ENCODE measurements at places on chromosomes 11 and 22.

DNA sequence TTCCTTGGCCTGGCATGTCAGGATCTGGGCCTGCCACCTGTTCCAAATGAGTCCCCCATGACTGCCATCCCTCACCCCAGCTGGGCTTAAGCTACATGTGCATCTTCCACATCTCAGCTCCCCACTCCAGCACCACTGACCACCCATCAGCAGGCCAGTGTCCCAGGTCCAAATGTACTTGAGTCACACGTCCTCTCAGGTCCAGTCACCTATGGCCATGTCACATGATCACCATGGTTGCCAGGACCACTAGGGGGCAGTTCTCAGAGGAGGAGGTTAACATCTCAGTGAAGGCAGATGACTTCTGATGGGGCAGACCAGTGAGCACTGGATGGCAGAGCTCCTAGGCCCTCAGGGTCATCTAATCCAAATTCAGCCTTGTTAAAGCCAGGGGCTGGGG is 41.9 kb upstream of the WNT11 start:
- DNase-seq = no peak

DNA sequence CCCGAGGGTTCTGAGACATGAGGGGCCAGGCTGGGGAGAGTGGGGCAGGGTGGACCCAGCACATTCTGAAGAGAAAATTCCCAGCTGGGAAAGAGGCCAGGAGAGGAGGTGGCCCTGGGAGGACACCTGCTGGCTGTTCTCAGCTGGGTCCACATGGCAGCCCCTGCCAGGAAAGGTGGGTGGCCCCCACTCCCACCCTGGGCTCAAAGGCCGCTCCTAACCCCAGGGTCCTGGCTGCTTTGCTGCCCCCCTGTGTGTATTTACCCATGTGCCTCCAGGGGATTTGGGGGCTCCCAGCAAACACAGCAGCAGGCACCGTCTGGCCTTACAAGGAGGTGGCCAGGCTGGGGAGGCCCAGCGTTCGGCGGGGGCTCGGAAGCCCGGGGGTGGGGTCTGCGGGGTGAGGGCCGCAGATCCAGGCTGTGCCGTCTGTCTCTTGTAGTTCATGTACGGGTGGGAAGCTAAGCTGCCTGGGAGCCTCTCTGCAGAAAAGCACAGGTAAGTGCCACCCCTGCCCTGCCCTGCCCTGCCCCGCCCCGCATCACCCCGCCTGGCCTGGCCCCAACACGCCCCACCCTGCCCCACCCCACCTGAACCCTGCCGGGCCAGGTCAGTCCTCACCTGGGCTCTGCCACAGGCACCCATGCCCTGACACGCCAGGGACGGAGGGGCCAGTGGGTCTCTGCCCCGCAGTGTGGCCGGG is 10.6 kb downstream of the MUC5B start:
- DNase-seq = no peak

DNA sequence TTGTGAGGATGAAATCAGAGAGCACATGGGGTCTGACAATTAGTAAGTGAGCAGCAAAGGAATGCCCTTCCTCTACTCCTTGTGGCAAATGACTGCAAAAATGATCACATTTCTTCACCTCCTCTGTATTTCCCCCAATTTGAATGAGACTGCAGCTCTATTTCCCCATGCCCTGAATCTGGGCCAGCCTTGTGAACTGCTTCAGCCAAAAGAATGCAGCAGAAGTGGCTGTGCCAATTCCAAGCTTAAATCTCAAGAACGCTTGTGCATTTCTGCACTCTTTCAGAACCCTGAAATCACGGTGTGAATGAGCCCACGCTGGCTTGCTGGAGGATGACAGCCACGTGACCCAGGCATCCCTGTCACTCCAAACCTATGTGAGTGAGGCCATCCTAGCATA is 9.9 kb downstream of the SLC43A3 start:
- no peak for DNase-seq

DNA sequence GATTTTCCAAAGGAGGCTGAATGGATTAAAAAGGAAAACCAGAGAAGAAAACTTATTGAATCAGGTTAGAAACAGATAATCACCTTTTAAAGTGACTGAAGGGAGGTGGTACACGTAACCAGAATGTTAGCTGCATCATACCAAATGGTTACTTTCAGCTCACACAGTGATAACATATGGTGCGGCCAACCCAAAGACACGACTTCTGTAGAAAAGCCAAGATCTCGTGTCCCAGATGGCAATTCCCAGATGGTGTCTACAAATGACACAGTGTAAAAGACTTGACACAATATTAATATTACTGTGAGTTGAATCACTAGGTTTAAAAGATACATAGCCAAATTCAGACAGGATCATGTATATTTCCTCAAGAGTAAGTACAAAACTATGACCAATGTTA is 5.2 kb downstream of the PPP2R1B start:
- DNase-seq = no peak

GRCh38 chr11:69157156-69157821 is 1.6 kb downstream of the SMIM38 start:
- no peak for DNase-seq

DNA sequence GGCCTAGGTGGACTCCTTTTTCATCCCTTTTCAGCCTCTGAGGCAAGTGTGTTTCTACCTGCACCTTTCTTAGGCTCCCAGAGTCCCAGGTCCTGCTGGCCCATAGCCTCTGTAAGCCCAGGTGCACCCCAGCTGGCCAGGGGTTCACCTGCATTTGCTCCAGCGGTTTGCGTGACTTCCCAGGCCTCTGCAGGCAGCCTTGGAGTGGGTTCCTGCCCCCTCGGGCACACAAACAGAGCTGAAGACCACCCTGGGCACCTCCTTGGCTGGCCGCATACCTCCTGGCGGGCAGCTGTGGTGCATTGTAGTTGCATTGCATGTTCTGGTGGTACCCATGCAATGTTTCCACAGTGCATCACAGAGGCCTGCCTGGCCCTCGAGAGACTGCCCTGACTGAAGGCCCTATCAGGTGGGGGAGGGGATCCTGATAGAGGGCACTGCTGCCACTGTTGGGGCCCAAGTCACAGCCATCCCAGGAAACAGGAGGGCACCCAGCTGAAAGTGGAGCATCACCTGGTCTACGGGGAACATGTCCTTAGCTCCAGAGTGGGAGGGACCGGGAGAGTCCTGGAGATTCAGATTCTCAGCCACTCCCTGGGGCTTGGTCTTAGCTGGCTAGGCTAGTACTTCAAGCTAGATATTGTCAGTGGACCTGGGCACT is 14.1 kb downstream of the SHISA8 start:
- DNase-seq = no peak

DNA sequence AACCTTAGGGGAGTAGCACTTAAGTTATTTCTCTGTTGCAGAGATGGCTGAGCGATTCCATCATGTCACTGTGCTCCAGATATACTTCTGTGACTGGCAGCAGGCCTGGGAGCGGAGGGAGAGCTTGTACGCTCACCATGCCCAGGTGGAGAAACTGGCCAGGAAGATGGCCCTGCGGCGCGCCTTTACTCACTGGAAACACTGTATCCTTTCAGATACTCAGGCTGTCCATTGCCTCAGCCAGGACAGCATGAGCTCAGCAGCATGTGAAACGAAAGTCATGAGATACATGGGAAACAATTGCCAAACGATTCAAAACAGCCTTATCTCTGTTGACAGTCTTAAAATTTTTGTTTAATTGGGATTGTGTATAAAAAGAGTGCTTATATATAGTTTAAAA is 78.9 kb downstream of the SFI1 start:
- DNase-seq = no peak

Data from stimulated activated CD8-positive, alpha-beta memory T cell treated with anti-CD3 and anti-CD28 coated beads, Interleukin-7, amount 100 ng/mL, for 1 hour (primary cell).